Kidney (tissue), 22 donors: ENCODE measurements at places on chromosomes 16 and 17. TPM values are rescaled to one million over a fixed set of nuclear protein-coding genes. Genes with fewer than 3 reads are reported as not detected.
A peak's percentile ranks its signal among the peaks of the same experiment; 100 is the strongest.

The ADGRG1 gene
- 351 TPM for total RNA-seq

The SEC14L1 gene
- 157 TPM for total RNA-seq

The TBX21 gene
- total RNA-seq: 1.9 TPM

The PLA2G10 gene
- not detected for total RNA-seq

The CDH8 gene
- 0.19 TPM for total RNA-seq

The MEOX1 gene
- 1.4 TPM for total RNA-seq

The KARS1 gene
- 97.4 TPM for total RNA-seq

The WSCD1 gene
- 14.5 TPM for total RNA-seq

The BOLA2 gene
- total RNA-seq: 6.6 TPM

The UMOD gene
- 65.7 TPM for total RNA-seq

The CDH3 gene
- total RNA-seq: 61.3 TPM

The C1QL1 gene
- total RNA-seq: 0.76 TPM

DNA sequence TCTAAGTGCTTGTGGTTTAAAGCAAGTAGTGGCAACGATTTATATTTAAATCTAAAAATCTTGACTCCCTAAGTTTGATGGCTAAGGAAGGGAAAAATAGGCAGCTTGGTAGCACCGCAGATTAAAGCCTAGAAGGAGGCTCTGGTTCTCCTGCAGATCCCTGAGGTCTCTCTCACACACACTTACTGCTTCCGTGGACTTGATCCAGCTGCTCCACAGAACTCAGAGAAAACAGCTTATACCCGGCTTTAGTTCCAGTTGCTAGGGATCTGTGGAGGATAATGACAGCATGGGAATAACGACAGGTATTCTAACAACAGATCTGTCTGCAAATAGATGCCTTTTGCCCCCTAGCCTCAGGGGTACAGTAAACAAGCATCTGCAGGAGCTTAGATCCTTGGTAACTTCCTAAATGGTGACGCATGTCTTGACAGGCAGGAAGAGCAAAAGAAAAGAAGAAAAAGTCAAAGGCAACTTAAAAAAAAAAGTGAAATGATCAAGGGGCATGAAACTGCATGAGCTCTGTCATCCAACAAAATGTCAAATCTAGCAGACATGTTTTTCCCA, 4.5 kb downstream of the WIPI1 start:
- DNase-seq: no peak

GRCh38 chr16:80260906-80261311, 279.9 kb upstream of the DYNLRB2 start:
- DNase-seq: no peak

DNA sequence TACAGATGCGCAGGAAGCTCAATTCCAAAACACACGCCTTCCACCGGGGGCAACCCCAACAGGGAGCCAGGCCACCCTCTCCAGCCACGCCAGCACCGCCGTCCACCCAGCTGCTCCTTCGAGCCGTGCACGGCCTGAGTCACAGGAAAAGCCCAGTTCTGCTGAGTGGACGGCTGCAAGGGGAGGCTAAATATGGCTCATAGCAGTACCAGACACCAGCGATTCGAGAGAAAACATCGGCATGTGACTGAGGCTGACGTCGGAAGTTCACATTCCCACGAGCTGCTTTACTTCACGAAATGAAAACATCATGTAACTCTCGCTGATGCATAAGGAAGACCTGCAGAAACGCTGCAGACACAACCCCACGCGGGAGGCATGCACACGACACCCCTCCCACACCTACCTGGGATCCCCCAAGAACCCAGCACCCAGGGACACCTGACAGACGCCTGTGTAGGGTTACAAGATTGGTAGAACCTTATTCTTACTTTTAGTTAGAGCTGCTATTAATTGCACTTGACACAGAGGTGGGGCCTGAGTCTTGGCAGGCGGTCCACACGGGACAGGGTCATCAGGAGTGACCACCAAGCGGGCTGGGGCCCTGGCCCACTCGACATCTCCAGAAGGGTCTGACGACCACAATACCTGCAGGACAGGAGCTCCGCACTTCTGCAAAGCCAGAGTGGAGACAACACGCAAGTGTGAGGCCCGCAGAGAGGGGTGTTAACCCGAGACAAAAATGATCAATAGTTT, 116.8 kb downstream of the ANKRD11 start:
- no peak for DNase-seq

- peak; percentile 68 for DNase-seq
Observed at GRCh38 chr16:87241137-87241771, 75.9 kb downstream of the C16orf95 start.

- DNase-seq: no peak
Observed at GRCh38 chr16:74842413-74842812, 67.8 kb upstream of the FA2H start.

GRCh38 chr16:20401475-20402016, 3.0 kb downstream of the PDILT start:
- DNase-seq: peak; percentile 33

DNA sequence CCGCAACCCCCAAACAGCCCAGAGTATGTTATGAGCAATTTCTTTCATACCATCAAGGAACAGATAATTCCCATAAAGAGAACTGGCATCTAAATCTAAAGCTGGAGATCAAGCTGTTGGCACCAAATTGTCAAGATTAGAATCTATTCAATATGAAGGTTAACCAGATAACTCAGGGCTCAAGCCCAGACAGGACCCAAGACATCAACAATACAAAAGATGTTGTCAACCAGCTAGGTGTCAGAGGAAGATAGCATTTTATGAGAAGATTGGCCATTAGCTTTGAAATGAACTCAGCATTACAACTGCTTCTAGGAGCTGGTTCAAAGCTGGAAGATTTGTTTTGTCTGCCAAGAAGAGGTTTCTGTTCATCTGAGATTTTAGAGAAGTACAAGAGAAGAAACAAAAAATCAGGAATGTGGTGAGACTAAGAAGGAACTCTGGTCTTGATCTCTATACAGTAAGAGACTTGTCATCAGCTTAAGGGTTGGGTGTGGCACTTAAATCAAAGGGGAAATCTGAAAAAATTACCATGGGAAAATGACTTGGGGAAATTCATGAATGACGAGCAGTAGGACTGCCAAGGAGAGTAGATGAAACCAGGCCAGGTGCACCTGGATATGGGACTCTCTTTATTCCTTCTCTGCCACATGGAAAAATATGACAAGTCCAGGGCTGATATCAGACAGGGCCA, 64.2 kb upstream of the COX10 start:
- DNase-seq: no peak

DNA sequence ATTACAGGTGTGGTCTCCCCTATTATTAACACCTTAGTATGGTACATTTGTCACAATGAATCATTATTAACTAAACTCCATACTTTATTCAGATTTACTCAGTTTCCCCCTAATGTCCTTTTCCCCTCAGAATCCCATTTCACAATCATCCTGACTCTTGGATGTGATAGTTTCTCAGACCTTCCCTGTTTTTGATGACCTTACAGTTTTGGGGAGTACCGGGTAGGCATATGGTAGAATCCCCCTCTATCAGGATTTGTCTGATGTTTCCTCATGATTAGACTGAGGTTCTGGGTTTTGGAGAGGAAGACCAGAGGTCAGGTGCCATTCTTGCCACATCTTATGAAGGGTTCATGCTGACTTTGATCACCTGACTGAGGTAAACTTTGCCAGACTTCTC, 6.0 kb upstream of the ASB16 start:
- DNase-seq: no peak

GRCh38 chr17:28252436-28252835, 66.6 kb upstream of the TMEM97 start:
- DNase-seq: no peak

DNA sequence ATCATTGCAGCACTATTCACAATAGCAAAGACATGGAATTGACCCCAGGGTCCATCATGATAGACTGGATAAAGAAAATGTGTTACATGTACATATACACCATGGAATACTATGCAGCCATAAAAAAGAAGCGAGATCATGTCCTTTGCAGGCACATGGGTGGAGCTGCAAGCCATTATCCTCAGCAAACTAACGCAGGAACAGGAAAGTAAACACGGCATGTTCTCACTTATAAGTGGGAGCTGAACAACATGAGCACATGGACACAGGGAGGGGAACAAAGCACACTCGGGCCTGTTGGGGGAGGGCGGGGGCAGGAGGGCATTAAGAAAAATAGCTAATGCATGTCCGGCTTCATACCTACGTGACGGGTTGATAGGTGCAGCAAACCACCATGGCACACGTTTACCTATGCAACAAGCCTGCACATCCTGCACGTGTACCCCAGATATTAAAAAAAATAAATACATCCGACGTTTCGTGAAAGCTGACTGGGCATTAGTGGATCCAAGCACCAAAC, 28.9 kb downstream of the ZNF778 start:
- DNase-seq: no peak

DNA sequence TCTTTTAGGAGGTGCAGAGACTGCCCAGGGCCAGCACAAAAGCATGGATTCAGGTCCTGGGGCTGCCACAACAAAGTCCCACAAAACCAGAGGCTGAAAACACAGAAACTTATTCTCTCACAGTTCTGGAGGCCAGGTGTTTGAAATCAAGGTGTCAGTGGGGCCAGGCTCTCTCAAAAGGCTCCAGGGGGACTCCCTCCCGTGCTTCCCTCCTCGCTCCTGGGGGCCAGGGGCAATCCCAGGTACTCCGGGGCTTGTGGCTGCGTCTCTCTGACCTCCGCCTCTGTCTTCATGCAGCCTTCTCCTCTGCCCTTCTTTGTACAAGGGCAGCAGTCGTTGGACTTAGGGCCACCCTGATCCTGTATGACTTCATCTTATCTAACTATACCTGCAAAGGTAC, 8.3 kb upstream of the RBFOX3 start:
- peak; percentile 26 for DNase-seq

- DNase-seq: peak; percentile 53
Observed at GRCh38 chr16:19583665-19584300, 28.3 kb downstream of the VPS35L start.

DNA sequence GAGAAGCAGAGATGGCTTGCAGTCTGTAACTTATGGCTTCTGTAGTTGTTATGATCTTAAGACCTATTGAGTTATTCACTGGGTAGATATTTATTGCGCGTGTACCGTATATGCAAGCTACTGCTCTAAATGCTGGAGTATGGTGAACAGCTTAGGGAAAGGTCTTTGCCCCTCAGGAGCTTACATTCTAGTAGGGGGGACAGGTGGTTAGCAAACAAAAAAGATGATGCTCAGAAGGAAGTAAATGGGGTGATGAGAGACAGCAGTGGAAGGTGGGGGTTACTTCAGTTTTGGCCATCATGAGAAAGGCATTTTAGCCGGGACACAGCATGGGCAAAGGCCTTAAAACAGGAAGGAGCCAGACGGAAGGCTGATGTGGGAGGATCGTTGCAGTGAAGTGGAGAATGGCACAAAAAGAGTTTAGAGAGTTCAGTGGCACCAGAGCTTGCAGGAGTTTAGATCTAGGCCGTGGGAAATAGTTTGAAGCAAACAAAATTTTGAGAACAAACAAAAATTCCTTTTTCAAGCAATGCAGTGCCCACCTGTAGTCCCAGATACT, 2.1 kb downstream of the ARMC7 start:
- DNase-seq: no peak

DNA sequence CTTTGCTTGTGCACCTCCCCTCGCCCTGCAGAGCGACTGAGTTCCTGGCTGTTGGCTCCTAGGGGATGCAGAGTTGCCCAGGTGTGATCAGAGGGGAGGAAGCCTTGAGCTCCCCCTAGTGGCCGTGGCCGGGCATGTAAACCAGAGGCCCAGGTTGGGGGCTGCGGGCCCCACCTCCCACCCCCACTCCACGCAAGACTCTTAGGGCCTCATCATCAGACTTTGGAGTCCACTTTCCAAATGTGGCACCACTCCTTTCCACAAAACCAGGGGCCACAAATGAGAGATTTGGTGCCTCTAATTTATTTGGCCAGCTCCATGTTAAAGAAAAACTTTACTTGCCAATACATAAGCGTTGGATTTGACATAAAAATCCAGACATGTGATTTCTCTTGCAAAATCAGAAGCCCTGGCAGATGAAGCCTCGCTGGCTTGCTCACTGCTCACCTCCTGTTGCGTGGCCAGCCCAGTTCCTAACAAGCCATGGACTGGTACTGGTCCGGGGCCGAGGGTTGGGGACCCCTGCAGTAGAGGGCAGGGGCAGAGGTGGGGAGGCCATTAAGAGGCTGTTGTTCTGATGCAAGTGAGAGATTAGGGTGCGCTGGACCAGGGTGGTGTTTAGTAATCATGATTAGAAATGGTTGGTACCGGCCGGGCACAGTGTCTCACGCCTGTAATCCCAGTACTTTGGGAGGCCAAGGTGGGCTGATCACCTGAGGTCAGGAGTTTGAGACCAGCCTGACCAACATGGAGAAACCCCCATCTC, 28.7 kb upstream of the GAS7 start:
- peak; percentile 52 for DNase-seq

GRCh38 chr17:14070344-14070984, 1.2 kb downstream of the COX10 start:
- no peak for DNase-seq

DNA sequence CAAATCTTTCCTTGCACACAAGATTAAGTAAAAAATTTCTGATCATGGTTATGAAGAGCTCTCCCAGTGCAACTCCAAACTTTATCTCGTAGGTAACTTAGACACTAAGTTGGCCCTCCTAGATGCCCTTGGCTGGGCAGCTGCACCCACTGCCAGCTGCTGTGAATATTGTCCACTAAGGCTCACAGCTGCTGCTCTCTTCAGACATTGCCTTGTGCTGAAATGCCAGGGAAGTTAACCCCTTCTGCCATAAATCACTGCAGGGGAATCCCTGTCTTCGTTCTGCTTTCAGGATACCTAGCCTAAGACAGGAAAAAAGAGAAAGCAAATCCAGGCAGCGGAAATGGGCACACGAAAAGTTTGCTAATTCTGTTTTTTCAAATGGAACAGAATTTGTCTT, 106.4 kb downstream of the IRX5 start:
- no peak for DNase-seq

DNA sequence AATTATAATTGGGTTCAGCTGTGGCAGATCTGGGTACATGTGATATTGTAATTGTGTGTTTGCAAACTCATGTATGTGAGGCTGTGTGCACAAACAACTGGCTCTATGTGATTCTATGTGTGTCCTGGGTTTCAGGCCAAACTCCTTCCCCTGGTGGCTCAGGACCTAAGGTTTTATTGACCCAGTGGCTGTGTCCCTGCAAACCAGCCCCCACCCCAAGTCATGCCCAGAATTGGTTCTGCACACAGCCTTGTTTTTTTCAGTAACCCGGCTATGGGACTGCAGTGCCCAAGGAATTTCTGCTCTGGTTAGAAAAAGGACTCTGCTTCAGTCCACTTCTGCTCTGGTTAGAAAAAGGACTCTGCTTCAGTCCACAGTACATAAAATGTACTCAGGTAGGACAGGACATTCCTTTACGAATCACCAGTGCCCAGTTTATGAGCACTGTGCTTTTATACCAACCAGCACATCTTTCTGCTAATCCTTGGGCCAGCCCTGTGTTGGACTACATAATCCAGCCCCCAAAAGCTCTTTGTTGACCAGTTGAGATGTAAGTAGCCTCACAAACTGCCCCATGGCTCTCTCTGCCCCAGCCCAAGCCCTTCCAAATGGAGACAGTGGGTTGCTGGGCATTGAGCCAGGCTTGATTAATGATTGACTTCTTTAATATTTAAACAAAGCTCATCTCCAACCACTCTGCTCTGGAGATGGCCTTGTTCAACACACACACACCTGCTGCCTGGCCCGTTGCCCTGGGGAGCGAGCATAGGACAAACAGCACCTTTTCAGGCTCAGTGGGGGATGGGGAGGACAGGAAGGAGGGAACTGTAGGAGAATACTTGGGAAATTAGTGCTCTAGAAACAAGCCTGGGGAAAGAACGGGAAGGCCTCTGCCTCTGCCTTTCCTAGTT, 2.9 kb upstream of the KCNH6 start:
- peak; percentile 64 for DNase-seq
